CD4-positive, CD25-positive, alpha-beta regulatory T cell (primary cell): ENCODE measurements at places on chromosomes 16 and 17.
A peak's percentile ranks its signal among the peaks of the same experiment; 100 is the strongest.

GRCh38 chr16:85859818-85860125 lies 39.2 kb upstream of the IRF8 start:
- DNase-seq: no peak

DNA sequence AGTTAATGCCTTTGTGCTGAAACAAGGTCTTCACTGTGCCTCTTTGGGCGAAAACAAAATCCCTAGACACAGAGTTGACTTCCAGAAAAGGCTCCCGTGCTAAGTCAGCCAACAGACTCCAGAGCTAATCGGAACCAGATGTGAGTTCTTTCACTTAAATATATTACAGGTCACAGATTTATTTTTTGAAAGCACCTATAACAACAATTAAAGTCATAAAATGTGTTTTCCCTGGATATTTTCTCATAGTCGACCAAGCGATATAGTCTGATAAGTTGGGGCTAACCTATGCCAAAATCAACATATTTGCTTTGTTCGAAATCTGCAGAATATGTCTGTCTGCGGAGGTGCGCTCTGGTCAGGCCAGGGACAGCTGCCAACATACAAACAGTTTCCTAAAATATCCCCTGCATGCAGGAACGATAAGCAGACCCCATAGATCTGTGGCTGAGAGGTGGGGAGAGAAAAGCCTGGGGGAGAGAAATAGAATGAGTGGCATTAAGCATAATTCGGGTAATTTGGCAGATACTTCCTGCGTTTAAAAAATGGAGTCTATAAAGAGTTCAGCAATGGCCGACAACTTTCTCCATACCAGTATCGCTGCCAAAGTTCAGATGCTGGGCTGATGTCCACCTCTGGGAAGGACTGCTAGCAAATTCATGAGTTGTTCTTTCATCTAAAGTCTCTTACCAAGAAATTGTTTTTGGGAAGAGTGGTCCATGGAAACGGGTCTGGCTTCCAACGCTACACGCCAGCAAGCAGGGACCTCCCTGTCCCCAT lies 50.8 kb upstream of the MYH10 start:
- DNase-seq: no peak

DNA sequence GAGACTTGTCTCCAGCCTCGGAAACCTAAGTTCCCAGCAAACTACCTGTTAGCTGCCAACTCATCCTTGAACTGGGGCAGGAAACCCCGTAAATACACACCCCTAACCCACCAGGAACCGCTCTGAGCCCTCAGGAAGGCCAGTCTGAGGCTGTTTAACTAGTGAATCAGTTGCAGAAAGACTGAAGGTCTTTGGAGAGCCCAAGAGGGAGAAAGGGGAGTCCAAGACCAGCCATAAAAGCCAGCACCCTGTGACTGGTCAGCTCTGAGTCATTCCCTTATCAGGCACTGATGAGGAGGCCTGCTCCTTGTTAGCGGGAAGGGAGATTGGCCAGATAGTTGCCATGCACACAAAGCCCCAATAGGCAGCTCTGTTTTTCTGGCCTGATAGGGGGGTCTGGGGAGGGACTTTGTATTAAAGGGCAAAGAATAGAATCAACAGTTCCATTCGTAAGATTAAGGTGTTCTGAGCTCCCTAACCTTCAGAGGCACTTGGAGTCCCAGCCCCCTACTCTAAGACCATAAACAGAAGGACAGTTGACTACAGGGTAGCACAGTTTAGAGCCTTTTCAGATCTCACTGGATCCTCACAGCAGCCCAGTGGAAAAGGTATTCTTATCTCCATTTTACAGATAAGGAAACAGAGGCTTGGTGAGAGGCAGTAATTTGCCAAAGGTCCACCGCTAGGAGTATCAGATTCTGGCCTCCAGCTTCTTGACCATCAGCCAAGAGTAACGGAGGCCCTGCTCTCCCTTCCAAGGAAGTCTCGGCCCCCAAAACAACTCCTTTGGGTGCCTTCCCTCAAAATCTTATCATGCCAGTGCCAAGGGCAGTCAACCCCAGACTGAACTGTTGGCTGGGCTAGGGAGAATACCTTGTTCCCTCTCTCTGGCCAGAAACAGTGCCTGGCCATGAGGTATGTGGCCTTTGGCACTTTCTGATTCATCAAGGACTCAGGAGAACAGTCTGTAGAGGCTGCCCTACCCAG lies 2.2 kb upstream of the KRT19 start:
- DNase-seq: no peak

DNA sequence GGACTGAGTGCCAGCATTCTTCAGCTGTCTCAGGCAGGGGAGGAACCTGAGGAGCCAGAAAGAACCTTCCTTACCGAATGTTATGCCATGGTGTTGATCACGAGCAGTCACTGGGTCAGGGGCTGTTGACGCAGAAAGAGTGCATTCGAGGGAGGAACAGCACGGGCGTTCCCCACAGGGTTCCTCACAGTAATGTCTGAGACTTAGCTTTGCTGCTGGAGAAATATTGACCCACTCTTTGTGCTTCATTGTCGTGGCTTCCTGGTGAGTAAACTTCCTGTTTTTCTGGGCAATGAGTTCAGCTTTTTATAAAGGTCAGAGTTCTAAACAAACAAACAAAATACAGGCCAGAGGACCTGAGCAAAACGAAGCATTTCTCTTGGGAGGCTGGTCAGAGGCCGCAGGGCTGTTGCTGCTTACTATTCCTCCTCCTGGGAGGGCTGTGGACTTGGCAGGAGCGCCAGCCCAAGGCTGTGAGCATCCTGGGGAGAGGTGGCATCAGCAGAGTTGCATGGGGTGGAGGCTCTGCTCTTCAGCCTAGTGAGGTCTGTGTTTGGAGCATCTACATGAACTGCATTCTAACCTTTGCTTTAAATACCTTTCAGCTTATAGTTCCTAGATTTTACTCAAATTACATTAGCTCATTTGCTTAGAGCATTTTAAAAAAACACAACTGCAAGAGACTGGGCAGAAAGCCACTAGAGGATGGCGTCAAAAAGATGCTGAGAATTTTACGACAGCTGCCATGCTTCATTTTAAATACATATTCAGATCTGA lies 143.1 kb upstream of the CACNG5 start:
- DNase-seq: no peak

GRCh38 chr16:88743693-88744576 lies 37.6 kb downstream of the CTU2 start:
- peak; percentile 56 for DNase-seq

DNA sequence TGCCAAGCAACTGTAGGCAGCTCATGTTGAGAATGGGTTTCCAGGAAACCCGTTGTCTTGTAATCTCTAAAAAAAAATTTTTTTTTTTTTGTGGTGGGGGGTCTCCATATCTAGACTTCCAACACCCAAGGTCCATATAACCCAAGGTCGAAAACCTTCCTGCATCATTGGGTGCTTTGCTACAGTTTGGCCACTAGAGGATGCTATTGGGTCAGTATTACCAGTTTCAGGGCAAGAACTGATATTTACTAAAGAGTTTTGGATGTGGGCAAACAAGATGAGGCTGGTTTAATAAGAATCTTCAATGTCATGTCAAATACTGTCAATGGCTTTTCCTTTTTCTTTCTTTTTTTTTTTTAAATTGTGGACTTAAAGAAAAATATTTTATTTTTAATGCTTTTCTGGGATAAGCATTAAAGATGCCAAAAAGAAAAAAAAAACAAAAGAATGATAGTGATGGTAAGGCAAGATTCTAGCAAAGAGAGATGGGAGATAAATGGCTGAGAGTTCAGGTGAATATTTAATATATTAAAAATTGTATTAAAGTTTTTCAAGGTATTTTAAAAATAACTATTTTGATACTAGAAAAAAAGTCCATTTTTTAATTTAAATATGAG lies 62.2 kb downstream of the DHRS7C start:
- DNase-seq: peak; percentile 14

DNA sequence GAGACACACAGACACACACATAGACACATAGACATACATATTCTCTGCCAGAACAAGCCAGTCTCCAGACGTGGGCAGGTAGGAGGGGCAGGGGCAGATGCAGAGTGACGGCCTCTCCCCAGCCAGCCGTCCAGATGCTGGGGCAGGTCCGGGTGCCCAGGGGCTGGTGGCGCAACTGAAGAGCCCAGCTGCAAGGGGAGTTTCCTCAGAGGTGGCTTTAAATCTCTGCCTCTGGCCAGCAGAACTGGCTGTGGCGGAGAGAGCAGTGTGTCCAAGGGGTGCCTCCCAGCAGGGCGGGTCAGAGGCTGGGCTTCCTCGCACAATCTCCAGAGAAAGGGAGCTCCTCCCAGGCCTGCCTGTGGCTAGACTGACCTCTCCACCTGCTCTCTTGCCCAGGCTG lies 9.4 kb upstream of the GCGR start:
- DNase-seq: no peak

GRCh38 chr16:84367297-84367680 lies 1.0 kb upstream of the ATP2C2 start:
- no peak for DNase-seq

- no peak for DNase-seq
These were observed 1287.9 kb downstream of the CDH8 start for GRCh38 chr16:60748366-60748765.

GRCh38 chr16:57578521-57579360 lies 36.3 kb downstream of the ADGRG5 start:
- no peak for DNase-seq

GRCh38 chr16:55048745-55049144 lies 118.1 kb downstream of the IRX5 start:
- DNase-seq: no peak
